ENCODE measurements at places on chromosomes 2 and 18.
A peak's percentile ranks its signal among the peaks of the same experiment; 100 is the strongest.

- DNase-seq: no peak
Observed at GRCh38 chr2:217478831-217479455, 523.9 kb downstream of the TNS1 start.

DNA sequence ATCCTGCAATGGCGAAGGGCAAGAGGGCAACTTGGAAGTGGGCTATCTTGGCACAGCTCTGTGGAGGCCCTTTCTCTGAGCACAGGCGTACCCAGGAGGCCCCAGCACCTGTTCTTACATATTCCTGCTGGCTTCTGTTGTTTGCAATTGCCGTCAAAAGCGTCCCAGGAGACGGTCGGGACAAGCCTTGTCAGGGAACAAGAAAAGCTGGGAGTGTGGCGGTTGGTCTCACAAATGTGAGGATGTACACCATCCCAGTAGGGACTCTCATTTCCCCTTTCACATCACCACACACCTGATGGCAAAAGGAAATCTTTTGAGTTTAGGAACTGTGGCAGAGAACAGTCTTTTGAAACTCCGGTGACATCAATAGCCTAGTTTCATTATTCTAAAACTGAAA, 94.7 kb upstream of the EFEMP1 start:
- no peak for DNase-seq

DNA sequence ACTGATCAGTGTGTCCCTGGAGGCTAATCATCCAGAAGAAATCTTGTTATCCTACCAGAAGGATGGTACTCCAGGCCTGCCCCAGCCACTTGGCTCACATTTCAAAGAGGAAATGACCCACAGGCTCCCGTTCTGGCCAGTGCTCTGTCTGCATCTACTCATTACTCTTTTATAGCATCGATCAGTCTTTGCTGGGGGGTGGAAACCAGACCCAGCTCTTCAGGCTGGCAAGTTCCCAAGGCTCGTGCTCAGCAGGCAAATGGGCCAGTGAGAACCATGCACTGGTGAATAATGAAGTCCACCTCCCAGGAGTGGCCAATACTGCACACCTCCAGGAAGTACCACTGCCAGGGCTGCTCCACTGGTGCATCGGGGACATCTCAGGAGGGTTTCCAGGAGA, 38.8 kb downstream of the DNER start:
- DNase-seq: no peak

DNA sequence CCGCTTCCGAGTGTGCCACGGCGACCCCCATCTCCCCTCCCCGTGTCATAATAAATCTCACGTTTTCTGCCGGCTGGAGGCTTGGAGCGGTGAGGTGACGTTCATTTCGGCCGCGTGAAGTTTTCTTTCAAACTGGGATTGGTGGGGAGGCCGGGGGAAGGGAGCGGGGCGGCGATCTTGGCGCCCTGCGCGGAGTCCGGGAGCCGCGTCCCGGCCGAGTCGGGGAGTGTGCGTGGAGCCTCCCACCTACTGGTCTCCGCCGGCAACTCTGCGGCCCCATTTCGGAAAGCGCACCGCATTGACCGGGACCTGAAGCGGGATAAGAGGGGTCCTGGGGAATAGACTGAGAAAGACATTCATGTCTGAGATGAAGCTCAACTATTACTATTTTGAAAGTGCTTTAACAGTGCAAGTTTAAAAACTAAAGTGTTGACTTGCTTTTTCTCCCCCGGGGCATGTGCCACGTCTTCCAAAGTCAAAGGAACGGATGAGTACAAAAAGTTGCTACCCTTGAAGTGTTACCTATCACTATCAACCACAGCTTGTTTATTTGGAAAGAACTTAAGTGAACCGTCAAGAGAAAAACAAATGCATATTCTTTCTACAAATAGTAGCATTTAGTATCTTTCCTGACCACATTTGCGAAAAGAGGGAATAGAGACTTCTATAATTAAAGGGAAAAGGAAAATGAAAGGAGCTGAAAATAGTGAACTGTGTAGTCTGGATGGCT, 818 bp upstream of the IKZF2 start:
- DNase-seq: peak; percentile 8

DNA sequence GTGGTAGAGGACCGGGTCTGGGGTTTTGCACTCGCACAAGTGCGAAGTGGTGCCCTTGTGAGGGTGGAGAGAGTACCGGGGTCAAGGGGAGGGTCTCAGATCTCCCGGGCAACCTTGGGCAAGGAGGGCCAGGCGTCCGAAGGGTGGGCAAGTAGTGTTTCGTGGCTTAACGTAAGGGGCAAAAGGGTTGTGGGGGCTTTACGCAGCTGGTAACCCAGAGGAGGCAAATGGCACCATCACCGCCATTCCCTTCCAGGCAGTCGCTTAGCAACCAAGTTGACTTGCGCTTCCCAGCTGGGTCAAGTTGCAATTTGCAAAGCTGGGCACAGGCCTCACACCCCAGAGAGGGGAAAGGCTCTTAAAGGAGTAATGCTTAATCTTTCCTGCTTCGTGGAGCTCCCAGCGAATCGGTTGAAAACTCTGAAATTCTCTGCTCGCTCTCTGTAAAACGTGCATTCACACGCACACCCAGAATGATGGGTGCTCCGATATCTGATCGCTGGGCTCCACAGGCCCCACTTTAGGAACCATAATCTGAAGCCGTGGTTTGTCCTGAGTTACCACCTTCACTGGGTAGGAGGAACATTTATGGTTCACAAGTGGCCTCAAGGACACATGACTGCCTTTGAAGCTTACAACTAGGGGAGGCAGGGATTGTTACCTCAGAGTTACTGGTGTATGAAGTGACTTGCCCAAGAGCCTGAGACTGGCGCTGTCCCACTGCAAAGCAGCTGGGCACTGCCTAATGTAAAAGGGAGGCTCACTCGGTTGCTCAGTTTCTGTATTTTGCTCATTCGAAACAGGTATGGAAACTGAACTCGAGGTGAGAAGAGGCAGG, 127.9 kb downstream of the UXS1 start:
- DNase-seq: no peak

GRCh38 chr2:71348302-71348701, 16.7 kb downstream of the ZNF638 start:
- no peak for DNase-seq

- DNase-seq: no peak
Observed at GRCh38 chr2:170224692-170225294, 46.8 kb downstream of the MYO3B start.

GRCh38 chr2:69836316-69836715, 6.9 kb downstream of the GMCL1 start:
- DNase-seq: no peak

- no peak for DNase-seq
Observed at GRCh38 chr18:8997634-8998033, 104.9 kb upstream of the NDUFV2 start.

- DNase-seq: no peak
Observed at GRCh38 chr2:120241684-120242083, 11.0 kb upstream of the RALB start.

- no peak for DNase-seq
Observed at GRCh38 chr2:240877460-240878340, 9.1 kb downstream of the AGXT start.
